NCI-H524 treated with DMSO at 0.1 percent for 48 hours (cell line): ENCODE measurements at places on chromosomes 3 and 15.

GRCh38 chr15:28289694-28290463 is 32.1 kb downstream of the HERC2 start:
- DNase-seq = no peak

GRCh38 chr15:36232491-36232890 is 346.9 kb upstream of the CDIN1 start:
- DNase-seq = no peak

- DNase-seq = no peak
Observed at GRCh38 chr15:37824717-37825382, 109.6 kb upstream of the TMCO5A start.

GRCh38 chr15:61032600-61033286 is 196.4 kb downstream of the RORA start:
- no peak for DNase-seq

GRCh38 chr3:178476886-178477285 is 59.4 kb upstream of the KCNMB2 start:
- DNase-seq = no peak

GRCh38 chr3:1734494-1735122 is 364.1 kb upstream of the CNTN4 start:
- no peak for DNase-seq

- DNase-seq = no peak
Observed at GRCh38 chr3:27094721-27095120, 274.5 kb downstream of the NEK10 start.

- DNase-seq = no peak
Observed at GRCh38 chr3:4407941-4408340, 59.1 kb downstream of the SUMF1 start.

DNA sequence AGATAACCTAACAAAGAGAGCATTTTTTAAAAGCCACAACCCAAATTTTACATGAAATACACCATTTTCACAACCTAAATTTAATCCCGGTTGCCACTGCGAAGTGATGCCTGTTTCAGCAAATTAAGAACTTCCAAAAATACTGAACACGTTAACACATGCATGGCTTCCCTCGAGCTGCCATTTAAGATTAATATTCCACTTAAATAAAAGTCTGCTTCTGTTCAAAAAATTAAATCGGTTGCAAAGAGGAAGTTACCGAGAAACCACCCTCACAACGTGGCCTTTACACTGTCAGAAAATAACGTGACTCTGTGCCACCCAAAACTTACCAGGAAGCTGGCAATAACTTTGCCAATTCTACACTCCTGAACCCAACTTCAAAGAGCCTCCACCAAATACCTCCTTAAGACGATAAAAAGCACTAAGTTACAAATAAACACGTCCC is 1.2 kb downstream of the TBL1XR1 start:
- DNase-seq = no peak

- no peak for DNase-seq
Observed at GRCh38 chr15:64851503-64851840, 9.8 kb downstream of the PLEKHO2 start.

DNA sequence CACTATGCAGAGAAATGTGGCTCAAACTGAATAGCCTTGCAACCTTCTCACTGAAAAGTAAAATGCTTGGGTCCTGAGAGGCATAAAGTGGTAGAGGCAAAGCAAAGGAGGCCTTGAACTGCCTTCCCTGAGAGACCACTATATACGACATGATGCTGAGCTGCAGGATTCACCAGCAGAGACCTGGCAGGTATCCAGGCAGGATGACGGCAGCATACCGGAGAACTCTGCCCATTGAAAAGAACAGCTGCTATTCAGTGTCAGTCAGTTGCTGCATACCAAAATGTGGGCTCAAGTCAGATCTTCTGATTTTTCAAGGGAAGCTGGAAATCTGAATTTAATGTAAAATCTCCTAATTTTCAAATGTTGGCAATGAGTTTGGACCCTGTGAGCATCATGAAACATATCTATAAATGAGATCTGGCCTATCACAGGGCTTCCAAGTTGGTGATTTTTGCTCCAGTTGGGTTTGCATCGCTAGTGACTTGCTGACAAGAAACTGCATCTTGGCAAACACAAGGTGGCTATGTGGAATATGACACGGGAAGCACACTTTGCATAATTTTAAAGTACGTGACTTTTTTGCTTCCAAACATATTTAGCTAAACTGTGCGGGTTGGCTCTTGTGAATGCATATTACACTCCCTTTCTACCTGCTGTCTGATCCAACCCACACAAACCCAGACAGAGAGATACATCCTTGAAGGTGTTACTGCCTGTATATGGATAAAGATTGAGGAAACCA is 529.0 kb downstream of the AGBL1 start:
- DNase-seq = no peak

DNA sequence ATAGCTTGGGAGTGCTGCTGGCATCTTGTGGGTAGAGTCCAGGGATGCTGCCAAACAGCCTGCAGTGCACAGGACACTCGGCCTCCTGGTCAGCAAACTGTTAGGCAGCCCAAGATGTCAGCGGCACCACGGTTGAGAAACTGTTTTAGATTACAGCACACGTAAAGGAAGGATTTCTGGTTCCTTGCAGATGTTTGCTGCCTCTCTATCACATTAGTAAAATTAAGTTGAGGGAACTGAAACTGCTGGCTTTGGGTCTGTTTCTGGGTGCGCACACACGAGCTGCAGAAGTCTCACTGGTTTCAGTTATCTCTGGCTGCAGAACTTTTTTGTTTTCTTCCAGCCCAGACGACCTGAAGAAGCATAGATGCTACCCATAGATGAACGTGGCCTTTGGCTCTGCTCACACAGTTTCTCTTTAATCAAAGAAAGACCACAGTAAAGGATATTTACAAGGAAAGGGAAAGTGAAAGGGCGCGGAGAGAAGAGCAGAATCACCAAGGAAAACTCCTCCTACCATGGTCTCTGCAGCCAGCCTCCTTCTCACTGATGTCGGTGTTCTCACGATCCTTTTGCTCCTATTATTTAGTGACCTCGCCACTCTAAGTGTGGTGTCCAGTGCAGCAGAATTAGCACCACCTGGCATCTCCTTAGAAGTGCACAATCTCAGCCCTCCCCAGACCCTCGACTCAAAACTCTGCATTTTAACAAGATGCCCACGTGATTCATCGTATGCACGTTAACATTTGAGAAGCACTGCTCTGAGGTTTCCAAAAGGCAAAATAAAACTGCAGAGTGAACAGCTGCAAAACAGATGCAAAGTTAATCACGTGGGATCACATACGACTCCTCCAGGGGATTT is 50.6 kb upstream of the AKAP13 start:
- no peak for DNase-seq

DNA sequence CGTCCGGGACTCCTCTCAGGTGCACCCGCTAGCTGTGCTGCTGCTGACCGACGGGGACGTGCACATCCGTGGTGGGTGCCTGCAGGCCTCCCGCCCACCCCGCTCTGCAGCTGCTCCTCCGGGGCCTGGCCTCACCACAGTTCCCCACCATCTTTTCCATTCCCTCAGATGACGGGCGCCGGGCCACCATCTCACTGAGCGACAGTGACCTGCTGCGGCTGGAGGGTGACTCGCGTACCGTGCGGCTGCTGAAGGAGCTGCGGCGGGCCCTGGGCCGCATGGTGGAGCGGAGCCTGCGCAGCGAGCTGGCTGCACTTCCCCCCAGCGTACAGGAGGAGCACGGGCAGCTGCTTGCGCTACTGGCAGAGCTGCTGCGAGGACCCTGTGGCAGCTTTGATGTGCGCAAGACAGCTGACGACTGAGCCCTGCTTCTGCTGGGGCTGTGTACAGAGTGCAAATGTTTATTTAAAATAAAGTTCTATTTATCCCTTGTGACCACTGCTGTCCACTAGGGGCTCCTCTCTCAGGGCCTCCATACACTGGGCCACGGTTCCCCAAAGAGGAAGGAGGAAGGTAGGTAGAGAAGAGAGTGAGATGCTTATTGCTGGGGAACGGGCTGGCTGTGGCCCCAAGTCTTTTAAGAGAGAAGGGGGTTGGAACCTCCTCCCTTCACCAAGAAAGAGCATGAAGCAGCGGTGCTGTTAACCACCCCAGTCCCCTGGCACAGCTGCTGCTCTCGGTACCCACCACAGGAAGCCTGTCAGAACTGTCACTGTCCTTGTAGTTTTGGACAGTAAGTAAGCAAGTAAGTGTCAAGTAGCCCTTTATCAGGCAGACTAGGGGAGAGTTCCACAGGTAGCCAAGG is 47.0 kb downstream of the DHX30 start:
- no peak for DNase-seq

DNA sequence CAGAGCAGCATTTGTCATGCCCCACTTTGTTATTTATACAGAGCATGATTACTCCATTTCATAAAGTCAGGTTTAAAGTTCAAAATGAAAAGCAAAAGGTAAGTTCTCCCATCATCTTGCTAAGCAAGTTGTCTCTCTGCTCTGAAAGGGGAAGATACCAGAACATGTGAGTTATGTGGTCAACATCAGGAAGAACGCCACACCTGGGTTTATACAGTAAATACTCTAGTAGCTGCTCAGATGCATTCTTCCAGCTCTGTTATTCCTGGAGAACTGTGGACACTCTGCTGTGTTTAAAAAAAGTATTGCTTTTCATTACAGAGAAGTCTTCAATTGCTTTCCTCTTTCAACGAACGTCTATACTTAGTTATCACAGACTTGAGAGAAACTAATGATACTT is 145.7 kb downstream of the PLCL2 start:
- no peak for DNase-seq

DNA sequence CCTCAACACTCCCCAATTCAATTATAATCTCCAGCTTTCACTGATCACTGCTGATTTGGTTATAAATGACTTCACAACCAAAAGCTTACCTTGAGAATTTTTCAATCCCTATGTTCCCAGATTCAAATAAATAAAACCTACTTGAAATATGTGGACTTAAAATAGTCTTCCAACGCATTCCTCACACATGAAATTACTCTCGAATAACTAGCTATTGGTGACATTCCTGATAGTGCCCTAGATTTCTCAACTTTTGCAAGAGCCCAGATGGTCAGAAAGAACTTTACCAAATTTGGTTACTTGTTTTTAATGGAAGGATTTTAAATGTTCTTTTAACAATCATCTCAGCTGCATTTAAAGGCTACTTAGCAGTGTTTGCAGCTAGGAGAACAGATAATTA is 605.5 kb downstream of the FHIT start:
- DNase-seq = no peak

DNA sequence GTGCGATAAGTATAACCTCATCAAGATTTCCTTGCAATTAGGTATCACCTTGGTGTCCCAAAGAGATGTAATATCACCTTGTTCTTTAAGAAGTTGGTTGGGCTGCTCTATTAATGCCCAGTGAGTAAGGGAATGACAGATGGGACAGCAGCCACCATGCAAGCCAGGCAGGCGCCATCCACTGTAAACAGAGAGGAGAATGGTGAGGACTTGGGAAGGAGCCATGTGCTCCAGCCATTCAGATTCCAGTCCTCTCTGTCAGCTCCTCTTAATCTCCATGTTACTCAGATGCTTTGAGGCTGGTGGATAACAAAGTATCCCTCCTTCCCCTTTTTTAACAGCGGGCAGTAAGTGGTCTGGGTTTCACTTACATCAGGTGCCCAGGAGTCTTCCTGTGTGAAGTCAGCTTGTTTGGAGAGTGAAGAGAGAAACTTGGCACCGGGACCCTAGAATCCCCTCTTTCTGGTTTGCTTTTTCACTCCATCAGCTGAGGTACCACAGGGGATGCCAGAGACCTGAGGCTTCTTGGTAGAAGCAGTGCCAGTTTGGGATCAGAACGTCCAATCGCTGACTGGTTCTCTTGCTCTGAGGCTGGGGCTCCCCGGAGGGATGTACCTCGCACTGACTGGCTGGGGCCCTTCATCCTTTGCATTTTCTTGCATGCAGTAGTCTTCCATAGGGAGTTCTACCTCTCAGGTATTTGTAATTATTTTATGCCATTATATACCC is 29.5 kb downstream of the SLCO3A1 start:
- peak; percentile 70 for DNase-seq

GRCh38 chr3:156356537-156357363 is 198.2 kb downstream of the SSR3 start:
- no peak for DNase-seq

GRCh38 chr15:73346735-73347312 is 21.9 kb downstream of the HCN4 start:
- no peak for DNase-seq

DNA sequence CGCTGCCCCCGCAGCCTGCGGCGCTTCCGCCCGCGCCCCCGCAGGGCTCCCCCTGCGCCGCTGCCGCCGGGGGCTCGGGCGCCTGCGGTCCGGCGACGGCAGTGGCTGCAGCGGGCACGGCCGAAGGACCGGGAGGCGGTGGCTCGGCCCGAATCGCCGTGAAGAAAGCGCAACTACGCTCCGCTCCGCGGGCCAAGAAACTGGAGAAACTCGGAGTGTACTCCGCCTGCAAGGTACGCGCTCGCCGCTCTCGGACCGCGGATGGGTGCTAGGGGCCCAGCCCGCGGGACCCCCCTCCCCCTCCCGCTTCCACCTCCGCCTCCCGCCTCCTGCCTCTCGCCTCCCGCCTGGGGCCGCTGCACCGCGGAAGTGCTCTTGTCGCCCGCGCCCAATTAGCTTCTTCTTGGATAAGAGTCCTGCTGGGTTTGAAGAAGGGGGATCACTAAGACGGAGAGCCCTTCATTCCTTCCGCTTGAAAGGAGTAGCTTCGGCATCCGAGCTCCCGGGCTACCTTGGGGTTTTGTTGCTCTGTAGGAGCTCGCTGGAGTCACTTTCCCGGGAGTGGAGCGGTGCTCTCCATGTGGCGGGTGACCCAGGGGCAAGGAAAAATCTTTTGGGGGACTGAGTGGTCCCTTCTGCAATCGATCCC is 426 bp downstream of the KAT2B start:
- peak; percentile 57 for DNase-seq

GRCh38 chr15:80325206-80325605 is 73.2 kb upstream of the CTXND1 start:
- DNase-seq = no peak

- DNase-seq = no peak
Observed at GRCh38 chr15:27885201-27885600, 213.9 kb downstream of the OCA2 start.

- no peak for DNase-seq
Observed at GRCh38 chr3:47452453-47453215, 23.1 kb downstream of the SCAP start.

GRCh38 chr3:74331711-74332110 is 282.7 kb downstream of the CNTN3 start:
- DNase-seq = no peak

DNA sequence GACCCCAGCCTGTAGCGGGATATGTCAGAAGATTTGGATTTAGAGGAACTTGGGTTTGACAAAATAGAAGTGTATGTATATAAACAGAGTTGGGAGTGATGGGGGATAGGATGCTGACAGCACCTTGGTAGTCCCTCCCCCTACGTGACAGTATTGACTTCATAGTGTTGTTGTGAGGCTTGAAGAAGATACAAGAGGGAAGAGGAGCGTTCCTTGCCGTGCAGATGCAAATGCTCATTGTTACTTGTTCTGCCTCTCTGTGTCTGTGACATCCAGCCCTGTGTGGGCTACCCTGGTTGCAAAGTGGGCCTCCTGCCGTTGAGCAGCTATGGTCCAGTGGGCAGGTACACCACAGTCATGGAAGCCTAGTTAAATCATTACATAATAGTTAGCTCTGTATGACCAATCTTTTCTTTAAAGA is 45.0 kb downstream of the SMAD3 start:
- no peak for DNase-seq
